Activated T-cell treated with anti-CD3 and anti-CD28 coated beads, Interleukin-2, amount 50 U/mL, for 4 hours (primary cell): ENCODE measurements at places on chromosomes 11 and 22. TPM values are rescaled to one million over a fixed set of nuclear protein-coding genes. Genes with fewer than 3 reads are reported as not detected.

Gene DCHS1
- 0.40 TPM for total RNA-seq

Gene CASP1
- 13.7 TPM for total RNA-seq

Gene MMP12
- not detected for total RNA-seq

Gene SCUBE2
- 0.20 TPM for total RNA-seq

Gene PTPRCAP
- 114 TPM for total RNA-seq

Gene OR52I1
- total RNA-seq: not detected

Gene CCDC116
- total RNA-seq: 1.3 TPM

Gene BACE1
- total RNA-seq: 0.37 TPM

Gene KCNK4
- not detected for total RNA-seq

Gene DDIAS
- total RNA-seq: 20.0 TPM

Gene ART1
- not detected for total RNA-seq

Gene BLID
- total RNA-seq: not detected

Gene UNC93B1
- 14.1 TPM for total RNA-seq

Gene MS4A12
- not detected for total RNA-seq

Gene OR52B4
- total RNA-seq: not detected

Gene C11orf86
- total RNA-seq: not detected

Gene VWCE
- total RNA-seq: 21.0 TPM

Gene POU2AF3
- total RNA-seq: not detected

Gene KRTAP5-11
- not detected for total RNA-seq

Gene PRG3
- total RNA-seq: not detected

Gene TOM1
- total RNA-seq: 24.7 TPM

Gene QSER1
- total RNA-seq: 10.4 TPM

Gene GRM5
- total RNA-seq: not detected

Gene MORC2
- 26.9 TPM for total RNA-seq

Gene TRIM49C
- not detected for total RNA-seq

Gene OR4D5
- not detected for total RNA-seq

Gene GNG3
- not detected for total RNA-seq

Gene CLTCL1
- 0.33 TPM for total RNA-seq

Gene ANO9
- 21.7 TPM for total RNA-seq

Gene DUSP8
- 5.7 TPM for total RNA-seq

Gene TMEM86A
- 0.13 TPM for total RNA-seq

Gene PAMR1
- total RNA-seq: not detected

Gene GPR83
- not detected for total RNA-seq

Gene CDC42BPG
- total RNA-seq: 0.33 TPM

Gene POTEH
- not detected for total RNA-seq

Gene CD6
- 642 TPM for total RNA-seq

Gene RHOD
- 1.1 TPM for total RNA-seq

Gene MGAT3
- total RNA-seq: 0.30 TPM

Gene ENTHD1
- total RNA-seq: 0.41 TPM

Gene PDXP
- 50.2 TPM for total RNA-seq

Gene IPO7
- 175 TPM for total RNA-seq

Gene HPX
- total RNA-seq: 0.71 TPM

Gene IGLL1
- not detected for total RNA-seq

Gene GAB4
- not detected for total RNA-seq

Gene C11orf52
- total RNA-seq: not detected

Gene ASPHD2
- 10.4 TPM for total RNA-seq

Gene PKDREJ
- not detected for total RNA-seq

Gene ROBO4
- total RNA-seq: not detected

Gene UQCC3
- total RNA-seq: 9.4 TPM

Gene OR8A1
- not detected for total RNA-seq

Gene RELA
- 108 TPM for total RNA-seq

Gene CECR2
- total RNA-seq: 0.08 TPM

Gene NXPE4
- not detected for total RNA-seq

Gene SMC1B
- 0.24 TPM for total RNA-seq

Gene CBLIF
- total RNA-seq: not detected

Gene LRRC55
- not detected for total RNA-seq

Gene PKP3
- 0.11 TPM for total RNA-seq

Gene APOA4
- not detected for total RNA-seq

Gene RIC8A
- 152 TPM for total RNA-seq

Gene SAA4
- not detected for total RNA-seq
